ENCODE measurements at places on chromosomes 4 and X.
A peak's percentile ranks its signal among the peaks of the same experiment; 100 is the strongest.

- DNase-seq, result no peak
Measured at GRCh38 chr4:47471591-47471990, 8.1 kb upstream of the COMMD8 start.

GRCh38 chr4:110905367-110905766 lies 282.5 kb upstream of the PITX2 start:
- no peak for DNase-seq

- DNase-seq, result no peak
Measured at GRCh38 chr4:180485407-180485806, 1757.8 kb upstream of the TENM3 start.

GRCh38 chrX:23066588-23067281 lies 67.0 kb downstream of the DDX53 start:
- DNase-seq, result no peak

DNA sequence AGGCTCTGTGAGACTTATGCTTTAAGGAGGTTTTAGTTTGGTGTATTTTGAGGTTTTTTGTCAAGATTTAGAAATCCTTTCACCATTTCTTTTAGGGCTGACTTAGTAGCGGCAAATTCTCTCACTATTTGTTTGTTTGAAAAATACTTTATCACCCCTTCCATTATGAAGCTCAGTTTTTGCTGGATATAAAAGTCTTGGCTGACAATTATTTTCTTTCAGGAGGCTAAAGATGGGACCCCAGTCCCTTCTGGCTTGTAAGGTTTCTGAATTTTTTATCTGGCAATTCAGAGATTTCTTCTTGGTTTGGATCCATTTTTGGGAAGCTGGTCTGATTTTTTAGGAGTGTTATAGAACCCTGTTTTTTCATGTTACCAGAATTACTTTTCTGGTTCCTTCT lies 88.5 kb downstream of the ACTRT1 start:
- no peak for DNase-seq

- DNase-seq, result no peak
Measured at GRCh38 chrX:78946178-78946931, 1.2 kb downstream of the P2RY10 start.

GRCh38 chrX:378443-378842 lies 8.3 kb downstream of the PPP2R3B start:
- no peak for DNase-seq

DNA sequence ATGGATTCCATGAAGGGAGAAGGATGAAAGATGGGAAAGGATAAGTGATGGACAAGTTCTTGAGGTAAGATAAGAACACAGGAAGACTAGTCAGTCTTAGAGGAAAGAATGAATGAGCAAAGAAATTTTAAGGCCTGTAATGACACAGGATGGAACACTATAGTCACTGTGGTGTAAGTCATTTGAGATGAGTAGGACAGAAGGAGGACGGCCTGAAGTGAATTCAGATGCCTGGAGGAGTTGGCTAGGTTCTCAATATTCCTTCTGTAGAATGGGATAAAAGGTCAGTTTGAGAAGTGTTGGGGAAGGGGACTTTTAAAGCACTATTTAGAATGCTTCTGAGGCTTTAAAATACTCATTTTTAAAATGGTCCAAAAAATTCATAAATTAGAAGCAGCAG lies 3.9 kb downstream of the MSMO1 start:
- peak; percentile 28 for DNase-seq

GRCh38 chrX:128019218-128019617 lies 33.0 kb downstream of the ACTRT1 start:
- DNase-seq, result no peak

GRCh38 chr4:182343453-182343852 lies 100.3 kb downstream of the TENM3 start:
- DNase-seq, result no peak

DNA sequence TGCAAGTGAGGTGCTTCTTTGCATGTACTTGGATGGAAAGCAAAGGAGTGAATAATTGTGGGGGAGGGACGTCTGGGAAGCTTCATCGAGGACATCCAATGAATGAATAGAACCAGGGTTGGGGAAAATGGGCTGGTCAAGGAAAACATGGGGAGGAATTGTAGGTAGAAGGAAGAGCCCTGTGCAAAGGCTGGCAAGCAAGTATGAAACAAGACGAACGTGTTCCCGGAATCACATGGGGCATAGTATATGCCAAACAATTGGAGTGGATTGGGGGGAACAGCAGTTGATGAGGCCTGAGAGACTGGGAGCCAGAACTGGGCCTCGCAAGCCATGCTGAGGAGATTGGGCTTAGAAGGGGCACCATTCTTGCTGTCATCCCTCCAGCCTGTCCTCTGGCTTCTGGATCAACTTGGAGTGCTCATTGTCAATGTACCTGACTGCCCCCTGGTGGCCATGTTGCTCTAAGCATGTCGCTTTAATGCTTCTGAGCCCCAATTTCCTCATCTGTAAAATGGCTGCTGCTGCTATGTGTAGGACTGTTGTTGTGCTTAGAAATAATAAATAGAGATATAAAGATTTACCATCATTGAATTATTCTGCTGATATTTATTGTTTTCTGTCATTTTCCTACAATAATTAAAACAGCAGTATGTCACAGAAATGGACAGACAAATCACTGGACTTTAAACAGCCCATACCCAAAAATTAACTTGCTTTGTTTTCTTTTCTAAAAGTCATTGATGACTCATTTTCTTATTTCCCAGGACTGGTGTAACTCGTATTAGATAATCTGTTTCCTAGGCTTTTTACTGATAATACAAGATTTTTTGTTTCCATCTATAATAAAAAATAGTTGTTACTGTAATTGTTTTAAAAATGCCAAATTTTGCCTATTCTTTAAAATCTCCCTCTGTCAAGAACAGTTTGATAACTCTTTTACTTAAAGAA lies 66.4 kb downstream of the JADE3 start:
- peak; percentile 65 for DNase-seq

DNA sequence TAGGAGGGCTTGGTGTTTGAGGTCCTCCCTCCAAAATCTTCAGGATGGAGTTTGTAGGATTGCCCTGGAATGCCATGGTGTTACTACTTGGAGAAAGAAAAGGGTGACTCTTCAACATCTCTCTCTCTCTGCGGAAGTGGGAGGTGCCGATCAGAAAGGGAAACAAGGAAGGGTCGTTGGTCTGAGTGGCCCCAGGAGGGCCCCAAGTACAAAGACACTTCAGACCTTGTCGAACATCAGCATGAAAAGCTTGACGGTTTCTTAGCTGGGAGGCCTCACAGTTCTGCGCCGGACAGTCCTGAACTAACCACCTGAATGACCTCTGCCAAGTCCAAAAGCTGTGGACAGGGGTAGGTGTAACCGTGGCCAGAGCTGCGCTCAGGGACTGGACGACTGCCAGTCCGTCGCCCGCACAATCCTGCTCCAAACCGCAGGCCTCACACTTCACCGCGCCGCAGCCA lies 646 bp upstream of the GSX2 start:
- DNase-seq, result no peak

- peak; percentile 1 for DNase-seq
Measured at GRCh38 chr4:88320780-88321373, 36.5 kb upstream of the PPM1K start.

DNA sequence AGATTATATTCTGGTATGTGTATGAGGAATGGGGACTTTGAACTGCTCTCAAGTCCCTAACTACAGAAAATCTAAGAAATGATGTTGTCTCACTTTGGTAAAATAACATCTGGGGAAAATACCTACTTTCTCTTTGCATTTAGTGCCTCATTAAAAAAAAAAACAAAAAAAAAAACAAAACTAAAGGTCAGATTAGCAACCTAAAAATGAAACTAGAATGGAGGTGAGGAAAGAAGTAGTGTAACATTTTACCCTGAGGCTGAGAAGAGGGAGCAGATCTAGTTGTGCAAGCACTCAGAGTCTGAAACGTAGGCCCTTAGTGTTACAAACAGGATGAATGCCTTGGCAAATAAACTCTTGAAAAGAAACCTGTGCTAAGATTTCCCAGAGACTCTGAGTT lies 56.0 kb downstream of the VGLL1 start:
- no peak for DNase-seq

DNA sequence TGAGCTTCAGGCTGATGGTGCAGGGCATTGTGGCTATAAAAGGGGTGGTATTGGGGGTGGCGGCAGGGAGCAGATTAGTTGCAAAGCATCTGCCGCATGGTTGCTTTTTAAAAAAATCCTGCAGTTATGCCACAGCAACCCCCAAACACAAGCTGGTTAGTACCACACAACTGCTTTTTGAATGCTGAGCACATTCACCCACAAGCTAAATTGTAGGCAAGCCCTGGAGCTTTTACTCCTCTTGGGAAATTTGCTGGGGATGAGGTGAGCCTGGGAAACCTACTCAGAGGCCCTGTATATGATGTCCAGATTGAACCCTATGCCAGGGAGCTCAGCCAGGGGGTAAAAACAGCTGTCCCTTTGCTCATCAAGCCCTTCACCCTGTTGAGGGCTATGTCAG lies 33.8 kb upstream of the TRIM2 start:
- DNase-seq, result no peak

GRCh38 chr4:84046551-84046950 lies 452.5 kb downstream of the NKX6-1 start:
- DNase-seq, result no peak

DNA sequence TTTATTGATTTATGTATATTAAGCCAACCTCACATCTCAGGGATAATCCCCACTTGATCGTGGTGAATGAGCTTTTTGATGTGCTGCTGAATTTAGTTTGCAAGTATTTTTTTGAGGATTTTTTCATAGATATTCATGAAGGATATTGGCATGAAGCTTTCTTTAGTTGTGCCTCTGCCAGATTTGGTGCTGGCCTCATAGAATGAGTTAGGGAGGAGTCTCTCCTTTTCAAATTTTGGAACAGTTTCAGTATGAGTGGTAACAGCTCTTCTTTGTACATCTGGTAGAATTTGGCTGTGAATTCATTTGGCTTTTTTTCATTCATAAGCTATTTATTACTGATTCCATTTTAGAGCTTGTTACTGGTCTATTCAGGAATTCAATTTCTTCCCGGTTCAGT lies 197.2 kb upstream of the NDST4 start:
- DNase-seq, result no peak

DNA sequence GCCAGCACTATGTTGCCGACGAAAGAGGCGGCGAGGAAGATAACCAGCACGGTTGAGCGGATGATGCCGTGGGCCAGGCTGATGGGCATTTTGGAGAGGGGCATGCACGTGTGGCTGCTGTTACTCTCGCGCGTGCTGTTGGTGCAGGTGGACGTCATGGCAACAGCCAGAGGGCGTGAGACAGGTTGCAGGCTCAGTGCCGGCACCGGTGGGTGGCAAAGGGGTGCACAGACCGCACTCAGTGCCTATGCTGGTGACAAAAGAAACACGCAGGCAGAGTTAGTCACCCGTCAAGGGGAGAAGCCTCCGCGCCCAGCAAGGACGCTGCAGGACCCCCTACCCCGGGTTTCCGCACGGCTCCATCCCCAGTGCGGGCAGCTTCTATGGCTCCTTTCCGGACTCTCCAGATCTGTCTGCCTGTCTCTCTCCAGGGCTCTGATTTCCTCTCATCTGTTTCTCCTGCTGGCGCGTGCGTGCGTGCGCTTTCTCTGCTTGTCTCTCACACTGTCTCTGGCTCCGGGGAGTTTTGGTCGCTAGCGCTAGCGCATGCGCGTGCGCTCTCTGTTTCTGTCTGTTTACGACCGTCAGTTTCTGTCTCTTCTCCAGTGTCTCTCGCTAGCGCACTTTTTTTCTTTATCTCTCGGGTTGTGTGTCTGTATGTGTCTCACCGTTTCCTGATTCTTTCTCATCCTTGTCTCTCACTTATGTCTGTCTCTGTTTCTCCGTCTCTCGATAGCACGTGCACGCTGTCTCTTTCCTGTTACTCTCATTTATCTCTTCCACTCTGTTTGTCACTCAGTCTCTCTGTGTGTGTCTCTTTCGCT lies 2.1 kb downstream of the GPR101 start:
- DNase-seq, result peak; percentile 40

DNA sequence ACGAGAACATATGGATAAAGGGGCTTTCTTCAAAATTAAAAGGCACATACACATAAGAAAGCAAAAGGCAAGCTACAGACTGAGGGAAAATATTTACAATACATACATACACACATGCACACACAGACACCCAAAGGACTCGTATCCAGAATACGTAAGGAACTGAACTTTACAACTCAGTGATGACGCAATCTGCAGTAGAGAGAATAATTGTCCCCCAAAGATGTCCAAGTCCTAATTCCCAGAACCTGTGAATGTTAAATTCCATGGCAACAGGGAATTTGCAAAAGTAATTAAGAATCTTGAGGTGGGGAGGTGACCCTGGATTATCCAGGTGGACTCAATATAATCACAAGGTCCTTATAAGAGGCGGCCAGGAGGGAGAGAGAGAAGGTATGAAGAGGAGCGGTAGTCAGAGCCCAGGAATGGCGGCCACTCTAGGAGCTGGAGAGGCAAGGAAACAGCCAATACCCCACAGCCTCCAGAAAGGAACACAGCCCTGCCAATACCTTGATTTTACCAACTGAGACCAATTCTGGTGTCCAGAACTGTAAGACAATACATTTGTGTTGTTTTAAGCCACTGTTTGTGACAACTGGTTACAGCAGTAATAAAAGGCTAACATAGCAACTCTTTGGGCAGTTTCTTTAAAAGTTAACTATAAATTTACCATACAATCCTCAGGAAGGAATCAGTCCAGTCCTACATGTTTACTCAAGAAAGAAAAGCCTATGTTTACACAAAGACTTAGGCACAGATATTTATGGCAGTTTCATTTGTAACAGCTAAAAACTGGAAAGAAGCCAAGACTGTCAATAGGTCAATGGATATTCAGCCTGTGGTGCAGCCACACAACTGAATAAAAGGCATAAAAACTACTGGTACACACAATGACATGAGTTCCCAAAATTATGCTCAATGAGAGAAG lies 27.3 kb upstream of the STS start:
- DNase-seq, result no peak

DNA sequence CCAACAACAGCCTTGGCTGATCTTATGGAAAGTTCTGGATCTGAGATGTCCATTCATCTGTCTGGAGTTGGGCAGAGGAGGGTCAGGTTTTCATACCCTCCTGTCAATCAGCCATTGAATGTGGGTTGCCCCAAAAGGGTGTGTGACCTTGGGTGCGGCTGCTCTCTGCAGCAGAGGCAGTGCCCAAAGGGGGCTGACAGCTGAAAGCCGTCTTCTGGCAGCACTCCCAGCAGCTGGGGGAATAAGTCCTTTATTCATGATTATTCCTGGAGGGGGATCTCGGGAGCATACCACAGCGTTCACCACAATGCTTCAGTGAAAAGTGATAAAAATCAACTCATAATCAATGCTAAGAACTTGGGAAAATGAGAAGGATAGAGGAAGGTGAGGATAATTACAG lies 54.7 kb downstream of the OTC start:
- DNase-seq, result no peak

GRCh38 chrX:124530803-124531202 lies 184.4 kb downstream of the SH2D1A start:
- no peak for DNase-seq

- DNase-seq, result peak; percentile 98
Measured at GRCh38 chr4:141028024-141028529, 105.2 kb downstream of the RNF150 start.

DNA sequence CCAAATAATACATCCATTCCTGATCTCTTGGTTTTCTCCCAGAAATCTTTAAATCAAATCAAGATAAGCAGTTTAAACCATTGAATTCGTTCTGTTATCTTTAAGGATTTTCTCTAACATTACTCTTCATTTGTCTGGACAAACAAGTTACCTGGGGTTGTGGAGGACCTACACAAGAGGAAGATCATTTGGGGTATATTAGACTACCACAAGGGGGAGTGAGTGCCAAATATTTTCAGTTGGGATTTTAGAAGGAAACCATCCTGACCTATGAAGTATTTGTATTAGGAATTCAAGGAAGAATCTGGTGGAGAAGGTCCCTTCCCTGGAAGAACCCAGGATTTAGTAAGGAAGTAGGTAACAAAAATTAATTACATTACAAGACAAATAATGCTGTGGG lies 12.0 kb upstream of the DCHS2 start:
- no peak for DNase-seq
